ENCODE measurements at places on chromosomes 13 and 19. TPM values are rescaled to one million over a fixed set of nuclear protein-coding genes. Genes with fewer than 3 reads are reported as not detected.

DIAPH3 gene
- 2.3 TPM for total RNA-seq

FXYD3 gene
- total RNA-seq: 1.4 TPM

PGLYRP2 gene
- not detected for total RNA-seq

GRCh38 chr13:41931337-41931736 lies 29.6 kb downstream of the VWA8 start:
- DNase-seq: no peak

DNA sequence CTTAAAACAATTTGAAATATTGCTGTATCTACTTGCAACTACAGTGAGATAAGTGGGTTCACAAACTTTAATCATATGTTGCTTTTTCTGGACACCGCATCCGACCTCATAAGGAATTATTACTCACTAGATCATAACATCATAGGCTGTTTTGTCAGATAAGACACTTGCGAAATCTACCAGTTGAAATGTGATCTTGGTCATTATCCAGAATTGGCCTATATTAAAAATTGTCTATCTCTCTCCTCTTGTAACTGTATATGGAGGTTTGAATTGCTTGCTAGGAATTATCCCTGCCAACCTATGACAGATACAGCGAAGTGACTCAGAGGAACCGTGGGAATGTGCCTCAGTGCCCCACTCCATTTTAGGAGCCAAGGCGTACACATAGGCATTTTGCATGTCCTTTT lies 117.0 kb upstream of the POSTN start:
- no peak for DNase-seq

DNA sequence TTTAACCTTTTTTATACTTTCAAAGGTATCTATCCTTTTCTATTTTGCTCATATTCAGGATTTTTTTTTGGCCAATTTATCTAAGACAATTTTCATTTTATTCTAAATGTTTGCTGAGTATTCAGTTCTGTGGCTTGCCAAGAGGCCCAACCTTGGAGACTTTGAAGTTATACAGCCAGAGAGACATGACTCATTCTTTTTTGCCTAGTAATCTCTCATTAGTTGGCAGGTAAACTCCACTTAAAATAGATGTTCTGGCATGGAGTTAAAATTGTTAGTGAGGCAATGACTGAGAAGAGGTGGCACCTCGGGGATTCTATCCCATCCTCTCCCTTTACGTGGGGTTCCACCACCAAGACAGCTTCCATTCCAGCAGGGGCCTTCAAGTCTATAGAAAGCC lies 213.8 kb downstream of the KCTD12 start:
- no peak for DNase-seq

GRCh38 chr13:20831933-20832332 lies 58.2 kb upstream of the EEF1AKMT1 start:
- no peak for DNase-seq

GRCh38 chr19:19532806-19533701 lies 4.3 kb downstream of the YJEFN3 start:
- no peak for DNase-seq

DNA sequence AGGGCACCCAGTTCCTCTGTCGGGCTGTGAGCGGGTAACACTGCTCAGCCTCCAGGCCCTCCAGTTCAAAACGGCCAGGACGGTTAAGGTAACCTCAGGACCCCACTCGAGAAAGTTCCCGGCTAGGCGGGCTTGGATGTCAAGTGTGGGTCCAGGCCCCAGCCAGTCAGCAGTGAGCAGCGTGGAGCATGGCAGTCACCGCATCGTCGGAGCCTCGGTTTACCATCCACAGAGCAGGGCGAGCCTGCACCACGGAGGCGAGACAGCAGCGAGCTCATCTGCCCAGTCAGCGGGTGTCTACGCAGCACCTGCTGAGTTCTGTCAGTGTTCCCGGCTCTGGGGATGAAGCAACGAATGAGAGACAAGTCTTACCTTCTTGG lies 8.0 kb upstream of the CNOT3 start:
- DNase-seq: no peak

DNA sequence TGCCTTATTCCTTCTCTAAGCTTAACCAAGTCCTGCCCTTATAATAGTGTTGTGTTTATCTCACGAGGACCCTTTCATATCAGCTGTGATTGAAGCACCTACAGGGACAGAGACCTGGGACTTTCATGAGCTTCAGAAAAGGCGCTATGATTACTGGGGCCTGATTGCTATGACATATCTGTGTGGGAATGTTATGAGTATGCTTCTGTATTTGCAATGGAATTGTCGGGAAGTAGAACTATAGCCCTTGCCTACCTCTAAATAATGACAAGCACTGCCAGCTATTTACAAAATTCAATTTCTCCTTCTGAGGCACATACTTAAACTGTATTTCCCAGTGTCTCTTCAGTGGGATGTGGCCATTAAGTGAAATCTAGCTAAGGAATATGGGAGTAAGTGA lies 191.5 kb downstream of the LHFPL6 start:
- DNase-seq: no peak

DNA sequence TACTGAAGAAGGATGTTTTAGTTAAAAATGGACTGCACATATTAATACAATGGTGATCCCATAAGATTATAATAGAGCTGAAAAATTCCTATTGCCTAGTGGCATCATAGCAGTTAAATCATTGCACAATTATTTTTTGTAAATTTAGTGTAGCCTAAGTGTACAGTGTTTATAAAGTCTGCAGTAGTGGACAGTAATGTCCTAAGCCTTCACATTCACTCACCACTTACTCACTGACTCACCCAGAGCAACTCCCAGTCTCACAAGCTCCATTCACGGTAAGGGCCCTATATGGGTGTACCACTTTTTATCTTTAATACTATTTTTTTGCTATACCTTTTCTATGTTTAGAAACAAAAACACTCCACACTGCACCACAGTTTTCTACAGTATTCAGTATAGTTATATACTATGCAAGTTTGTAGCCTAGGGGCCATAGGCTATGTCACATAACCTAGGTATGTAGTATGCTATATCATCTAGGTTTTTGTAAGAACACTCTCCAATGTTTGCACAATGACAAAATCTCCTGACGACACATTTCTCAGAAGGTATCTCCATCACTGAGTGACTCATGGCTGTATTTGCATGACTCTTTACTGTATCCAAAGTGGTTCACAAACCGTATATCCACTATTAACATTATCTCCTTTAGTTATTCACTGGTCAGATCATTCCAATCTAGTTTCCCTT lies 536.0 kb downstream of the KLF12 start:
- DNase-seq: no peak

GRCh38 chr13:53151336-53152056 lies 122.9 kb downstream of the OLFM4 start:
- no peak for DNase-seq

DNA sequence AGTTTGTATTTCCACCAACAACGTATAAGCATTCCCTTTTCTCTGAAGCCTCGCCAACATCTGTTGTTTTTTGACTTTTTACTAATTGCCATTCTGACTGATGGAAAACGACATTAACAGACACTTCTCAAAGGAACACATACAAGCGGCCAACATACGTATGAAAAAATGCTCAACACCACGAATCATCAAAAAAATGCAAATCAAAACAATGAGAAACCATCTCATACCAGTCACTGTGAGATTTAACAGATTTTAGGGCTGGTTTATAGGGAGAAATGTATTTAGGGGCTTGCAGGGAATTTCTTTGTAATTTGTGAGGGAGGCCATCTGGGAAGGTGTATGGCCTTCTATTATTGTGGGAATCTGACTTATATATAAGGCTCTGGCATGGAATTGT lies 2.8 kb upstream of the DZIP1 start:
- DNase-seq: no peak
